GM12878 (cell line): ENCODE measurements at places on chromosomes 1 and 21. TPM values are rescaled to one million over a fixed set of nuclear protein-coding genes. Genes with fewer than 3 reads are reported as not detected.

Gene FUCA1
- total RNA-seq: 41.3 and 42.4 TPM in 2 replicates

Gene CASZ1
- 9.8 and 11.8 TPM in 2 replicates for total RNA-seq

Gene FAM131C
- total RNA-seq: not detected in 2 replicates

Gene TBCE
- 19.7 and 22.7 TPM in 2 replicates for total RNA-seq

Gene AKNAD1
- total RNA-seq: not detected in 2 replicates

Gene PSMG1
- 95.2 and 99.3 TPM in 2 replicates for total RNA-seq

Gene MFSD2A
- total RNA-seq: 23.1 and 23.4 TPM in 2 replicates

Gene GREM2
- total RNA-seq: not detected in 2 replicates

DNA sequence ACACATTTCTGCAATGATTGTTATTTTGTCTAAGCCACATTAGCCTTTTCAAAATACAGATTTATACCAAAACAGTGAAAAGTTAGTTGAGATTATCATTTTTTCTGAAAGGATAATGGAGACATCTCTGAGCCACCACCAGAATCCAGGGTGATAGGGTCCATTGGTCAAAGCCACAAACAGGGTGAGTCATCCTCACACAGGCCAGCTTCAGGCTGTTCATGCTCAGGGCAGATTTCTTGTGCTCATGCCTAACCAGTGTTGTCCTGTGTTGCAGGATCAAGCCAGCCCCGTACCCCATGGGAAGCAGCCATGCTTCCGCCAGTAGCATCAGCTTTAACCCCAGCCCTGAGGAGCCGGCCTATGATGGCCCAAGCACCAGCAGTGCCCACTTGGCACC is 13.4 kb downstream of the ELOA start:
- DNase-seq: no peak

DNA sequence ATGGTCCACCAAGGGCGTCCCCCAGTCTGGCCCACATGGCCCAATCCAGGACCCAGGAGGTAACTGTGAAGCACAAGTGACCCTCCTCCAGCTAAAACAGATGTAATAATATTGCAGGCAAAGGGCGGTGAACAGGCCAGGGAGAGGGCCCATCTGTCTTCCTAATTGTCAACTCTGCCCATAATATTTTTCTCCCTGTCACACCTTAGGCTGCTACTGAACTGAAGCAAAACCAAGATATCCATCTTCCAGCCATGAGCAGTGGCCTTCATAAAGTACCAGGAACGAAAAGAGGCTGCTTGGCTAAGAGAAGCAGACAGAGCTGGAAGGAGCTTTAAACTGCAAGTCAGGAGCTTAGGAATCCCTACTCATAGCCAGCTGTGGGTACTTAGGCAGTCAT is 3.1 kb downstream of the KANK4 start:
- no peak for DNase-seq

GRCh38 chr1:106926803-106927582 is 129.5 kb upstream of the PRMT6 start:
- DNase-seq: no peak

DNA sequence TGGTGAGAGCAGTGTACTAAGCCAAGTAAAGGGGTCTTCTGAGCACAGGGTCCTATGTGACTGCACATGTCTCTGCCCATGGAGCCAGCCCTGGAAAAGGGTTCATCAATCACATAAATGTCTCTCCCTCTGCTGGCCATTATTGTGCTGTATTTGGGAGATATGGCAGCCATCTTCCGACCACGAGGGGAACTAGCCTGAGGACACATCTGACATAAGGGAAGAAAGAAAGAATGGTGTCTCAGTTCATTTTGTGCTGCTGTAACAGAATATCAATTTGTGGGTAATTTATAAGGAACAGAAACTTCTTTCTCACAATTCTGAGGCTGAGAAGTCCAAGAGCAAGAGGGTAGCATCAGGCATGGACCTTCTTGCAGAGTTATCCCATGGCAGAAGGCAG is 55.1 kb upstream of the GJA5 start:
- DNase-seq: no peak

DNA sequence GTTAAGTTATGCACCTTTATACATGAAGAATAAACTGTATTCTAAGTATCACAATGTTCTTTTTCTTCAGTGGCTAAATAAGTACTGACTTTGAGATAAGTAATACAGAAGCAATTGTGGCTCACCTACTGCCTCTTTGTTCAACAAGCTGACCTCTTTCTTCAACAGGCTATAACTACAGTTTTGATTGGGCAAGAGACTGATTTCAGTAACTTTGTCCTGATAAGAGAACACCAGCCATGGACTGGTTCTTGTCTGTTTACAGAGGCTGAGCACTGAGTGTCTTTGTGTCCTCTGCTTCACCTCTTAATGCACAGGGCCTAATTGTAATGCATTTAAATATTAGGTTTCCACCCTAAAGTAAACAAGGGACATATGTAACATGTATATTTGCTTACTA is 34.6 kb upstream of the PDE4B start:
- no peak for DNase-seq

DNA sequence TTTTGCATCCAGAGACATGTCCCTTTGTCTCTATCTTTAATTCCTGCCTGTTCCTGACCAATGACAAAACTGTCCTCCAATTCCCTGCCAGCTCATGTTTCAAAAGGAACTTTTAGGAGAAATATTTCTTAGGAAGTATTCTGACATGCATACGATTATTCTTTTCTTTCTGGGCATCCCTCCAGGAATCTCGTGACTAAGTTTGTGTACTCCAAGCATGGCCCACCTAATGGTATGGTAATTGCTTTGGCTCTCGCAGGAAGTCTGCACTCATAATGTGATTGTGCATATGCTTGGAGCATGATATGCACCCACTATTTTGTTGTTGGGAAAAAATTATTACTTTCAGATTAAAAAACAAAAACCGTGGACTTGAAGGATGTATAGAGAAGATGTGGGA is 256.4 kb downstream of the PRDM2 start:
- no peak for DNase-seq

DNA sequence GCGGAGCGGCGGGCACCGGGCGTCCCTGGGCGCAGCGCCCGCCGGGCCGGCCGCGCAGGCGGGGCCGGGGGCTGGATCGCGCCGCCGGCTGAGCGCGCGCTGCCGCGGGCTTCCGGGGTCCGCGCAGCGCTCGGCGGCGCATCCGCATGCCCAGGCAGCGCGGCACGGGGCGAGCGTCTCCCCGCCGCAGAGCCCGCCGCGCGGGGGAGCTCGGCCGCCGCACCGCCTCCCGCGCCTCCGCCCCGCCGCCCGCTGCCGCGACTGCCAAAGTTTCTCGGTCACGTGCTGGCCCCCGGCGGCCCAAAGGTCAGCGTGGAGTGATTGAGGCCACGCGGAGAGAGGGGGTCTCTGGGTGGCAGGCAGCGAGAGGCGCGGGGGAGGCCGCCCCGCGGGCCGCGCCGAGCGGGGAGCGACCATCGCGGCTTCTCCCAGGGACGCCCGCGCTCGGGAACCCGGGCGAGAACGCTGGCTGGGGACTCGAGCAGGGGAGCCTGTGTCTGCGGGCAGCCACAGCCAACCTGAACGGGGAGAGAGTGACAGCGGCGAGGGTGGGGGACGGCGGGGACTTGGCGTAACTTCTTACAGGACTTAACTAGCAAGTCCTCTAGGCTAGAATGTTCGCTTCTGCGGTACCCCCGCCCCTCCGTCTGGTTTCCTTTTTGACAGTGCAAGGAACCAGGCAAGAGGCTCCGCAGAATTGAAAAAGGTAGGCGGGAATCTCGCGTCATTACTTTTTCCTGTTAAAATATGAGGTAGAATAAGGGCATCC is at the start of gene ILDR2:
ILDR2 (minus strand) TSS at position 180 of the 769 bp plus-strand sequence. CDS start 272 bp downstream, outside the sequence.
- DNase-seq: no peak

GRCh38 chr1:82775406-82776000 is 974.8 kb downstream of the ADGRL2 start:
- no peak for DNase-seq

DNA sequence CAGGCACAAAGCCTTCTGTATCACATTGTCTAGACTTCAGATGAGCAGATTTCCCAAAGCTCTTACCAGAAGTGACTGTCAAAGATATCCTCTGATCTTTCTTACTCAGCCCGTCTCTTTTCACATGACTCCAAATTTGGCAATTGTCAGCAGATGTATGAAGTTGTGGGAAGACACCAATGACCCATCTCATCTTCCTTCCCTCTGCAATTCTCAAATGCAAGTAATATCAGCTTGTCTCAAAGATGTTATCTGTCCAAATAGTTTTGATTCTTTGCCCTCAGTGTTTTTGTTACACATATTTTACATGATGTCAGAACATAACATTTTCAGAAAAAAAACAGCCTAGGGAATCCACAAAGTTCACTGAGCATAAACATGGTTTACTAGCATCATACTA is 45.1 kb upstream of the RGS2 start:
- DNase-seq: no peak

- no peak for DNase-seq
Measured at GRCh38 chr1:32066489-32066873, 6.3 kb upstream of the TMEM39B start.
